ENCODE measurements at places on chromosomes 1 and 21.

- no peak for DNase-seq
Observed at GRCh38 chr1:186897008-186897407, 68.3 kb downstream of the PLA2G4A start.

DNA sequence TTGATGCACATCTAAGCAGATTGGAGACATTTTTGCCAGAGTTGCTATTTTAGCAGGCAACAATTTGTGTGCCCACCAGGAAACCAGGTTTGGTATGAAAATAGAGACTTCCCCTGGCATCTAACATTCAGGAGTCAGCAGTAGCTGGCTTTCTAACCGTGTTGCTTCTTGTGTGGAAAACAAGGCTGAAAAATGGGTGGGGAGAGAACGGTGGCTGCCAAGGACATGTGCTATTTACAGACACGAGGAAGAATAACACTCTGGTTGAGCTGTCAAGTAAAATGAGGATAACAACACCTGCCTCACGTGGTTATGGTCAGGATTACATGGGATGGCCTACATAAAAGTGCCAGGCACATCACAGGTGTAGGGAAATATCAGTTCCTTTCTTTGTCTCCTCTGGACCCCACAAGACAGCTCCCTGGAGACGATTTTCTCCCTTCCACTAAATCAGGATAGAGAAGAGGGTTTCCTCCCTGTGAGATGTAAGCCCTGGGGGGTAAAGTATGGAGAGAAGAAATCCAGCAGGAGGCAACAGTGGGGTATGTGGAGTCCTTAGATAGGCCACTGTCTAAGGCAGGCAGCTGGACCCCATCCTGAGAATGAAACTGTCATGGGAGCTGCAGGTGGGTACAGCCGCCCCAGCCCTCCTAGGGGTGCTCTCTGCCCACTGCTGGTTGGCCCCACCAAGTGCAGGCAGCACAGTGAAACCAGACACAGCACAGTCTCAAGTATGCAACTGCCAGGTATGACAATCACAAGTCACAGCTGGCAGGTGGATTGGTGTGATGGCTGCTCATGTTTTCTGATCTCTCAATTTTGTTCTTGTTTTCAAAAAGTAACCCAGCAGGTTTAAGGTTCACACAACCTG lies 80.3 kb downstream of the TENT5C start:
- no peak for DNase-seq

DNA sequence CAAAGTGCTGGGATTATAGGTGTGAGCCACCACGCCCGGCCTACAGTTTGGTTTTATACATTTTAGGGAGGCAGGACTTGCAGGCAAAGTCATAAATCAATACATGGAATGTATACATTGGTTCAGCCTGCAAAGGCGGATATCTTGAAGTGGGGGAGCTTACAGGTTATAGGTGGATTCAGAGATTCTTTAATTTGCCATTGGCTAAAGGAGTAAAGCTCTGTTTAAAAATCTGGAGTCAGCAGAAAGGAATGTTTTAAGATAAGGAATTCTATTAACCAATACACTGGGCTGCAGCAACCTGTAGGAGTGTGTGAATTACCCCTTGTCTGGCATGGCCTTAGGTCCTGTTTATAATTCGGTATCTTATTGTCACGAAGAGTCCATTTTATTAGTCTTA lies 57.6 kb downstream of the OPTC start:
- no peak for DNase-seq

DNA sequence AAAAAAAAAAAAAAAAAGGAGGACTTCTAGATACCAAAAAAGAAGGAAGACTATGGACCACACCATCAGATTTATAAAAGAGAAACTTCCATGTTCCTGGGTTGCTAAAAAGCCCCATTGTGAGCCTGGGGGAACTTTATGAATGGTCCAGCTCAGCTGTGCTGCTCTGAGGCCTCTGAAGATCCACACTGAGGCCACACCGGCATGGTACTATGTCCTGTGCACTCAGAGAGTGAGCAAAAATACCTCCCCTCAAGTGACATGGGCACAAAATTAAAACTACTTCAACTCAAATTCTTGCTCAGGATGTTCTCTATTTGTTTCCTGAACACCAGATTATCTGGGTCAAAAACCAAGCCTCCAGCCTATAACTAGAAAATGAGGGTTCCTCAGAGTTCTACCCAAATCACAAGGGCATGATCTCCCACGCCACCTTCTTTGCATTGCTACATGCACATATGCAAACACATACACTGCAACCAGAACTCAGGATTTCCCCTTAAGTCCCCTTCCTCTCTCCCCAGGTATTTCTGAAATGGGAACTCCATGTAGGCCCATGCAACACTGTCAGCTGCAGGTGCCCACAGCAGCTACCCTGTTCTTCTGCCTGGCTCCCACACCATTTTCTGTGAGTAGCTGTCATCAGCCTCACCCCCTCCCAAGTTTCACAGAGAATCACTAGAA lies 94.4 kb downstream of the SH3GLB1 start:
- DNase-seq, result no peak

DNA sequence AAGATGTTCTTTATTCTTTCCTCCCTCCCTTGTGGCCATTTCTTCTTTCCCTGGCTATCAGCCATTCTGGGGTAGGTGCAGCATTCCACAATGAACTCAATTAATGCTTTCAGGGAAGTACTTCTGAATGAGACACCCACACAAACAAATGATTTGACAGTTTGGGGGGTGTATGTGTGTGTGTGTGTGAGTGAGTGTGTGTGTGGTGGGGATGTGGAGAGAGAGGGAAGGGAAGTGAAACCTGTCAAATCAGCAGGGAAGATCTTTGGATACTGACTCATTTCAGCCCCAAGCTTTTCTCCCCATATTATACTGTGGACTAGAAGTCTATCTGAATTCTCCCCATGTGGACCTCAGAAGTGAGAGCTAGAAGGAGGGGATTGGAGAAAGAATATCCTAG lies 154.9 kb upstream of the CD34 start:
- no peak for DNase-seq

- DNase-seq, result no peak
Observed at GRCh38 chr1:7121622-7121988, 336.4 kb downstream of the CAMTA1 start.

DNA sequence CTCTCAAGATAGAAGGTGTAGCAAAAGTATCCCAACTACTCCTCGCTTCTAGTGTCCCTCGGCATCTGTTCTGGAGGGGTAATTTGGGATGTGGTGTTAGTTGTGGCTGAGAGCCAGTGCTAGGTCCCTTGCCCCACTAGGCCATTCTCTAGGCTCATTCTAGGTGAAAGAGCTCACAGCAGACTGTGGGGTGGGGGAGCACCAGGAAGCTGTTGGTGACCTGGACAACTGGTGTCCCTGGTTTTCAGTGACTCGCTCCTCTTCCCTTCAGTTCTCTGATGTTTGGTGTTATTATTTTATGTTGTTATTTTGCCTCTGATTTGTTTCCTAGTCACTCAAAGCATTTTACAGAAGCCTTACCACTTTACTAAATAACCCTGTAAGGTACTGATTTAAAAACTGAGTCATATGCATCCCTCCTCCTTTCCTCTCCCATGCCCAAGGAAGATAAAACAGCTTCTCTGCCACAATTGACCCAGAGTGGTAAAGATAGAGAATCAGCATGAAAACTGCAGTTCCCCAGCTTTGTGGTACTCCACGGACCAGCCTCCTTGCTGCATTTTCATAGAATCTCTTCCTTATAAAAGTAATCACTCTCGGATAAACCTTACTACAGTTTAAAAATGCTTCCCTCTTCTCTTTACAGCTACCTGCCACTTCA lies 14.1 kb downstream of the DYRK3 start:
- DNase-seq, result no peak

DNA sequence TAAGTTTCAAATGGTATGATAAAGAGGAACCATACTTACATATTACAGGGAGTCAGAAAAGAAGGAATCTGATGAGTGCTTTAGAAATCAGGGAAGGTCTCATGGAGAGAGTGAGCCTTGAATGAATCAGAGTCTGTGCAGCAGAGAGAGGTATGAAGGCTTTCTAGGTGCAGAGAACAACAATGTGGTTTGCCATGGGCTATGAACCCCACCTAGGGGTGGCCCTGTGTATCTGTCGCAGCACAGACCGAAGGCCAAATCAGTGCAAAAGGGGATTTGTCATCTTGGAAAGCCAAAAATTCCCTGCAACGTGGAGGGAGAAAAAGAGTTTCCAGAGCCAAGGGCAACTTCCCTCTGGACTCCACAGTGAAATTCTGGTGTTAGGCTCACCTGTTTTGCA lies 3.5 kb downstream of the PAPPA2 start:
- no peak for DNase-seq

DNA sequence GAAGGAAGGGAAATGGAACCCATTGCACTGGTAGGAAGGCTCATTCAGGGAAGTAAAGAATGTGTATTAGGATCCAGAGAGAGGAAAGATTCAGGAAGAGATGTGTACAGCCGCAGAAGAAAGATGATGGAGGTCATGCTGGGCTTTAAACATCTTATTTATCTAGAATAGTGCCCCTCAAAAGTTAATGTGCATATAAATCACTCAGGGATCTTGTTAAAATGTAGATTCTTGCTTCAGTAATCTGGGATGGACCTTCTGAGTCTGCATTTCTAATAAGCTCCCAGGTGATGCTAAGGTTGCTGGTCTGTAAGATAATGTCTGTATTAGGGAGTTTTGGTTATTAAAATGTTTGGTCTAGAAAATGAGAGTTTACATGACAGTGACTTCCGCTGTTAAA lies 46.3 kb downstream of the ADGRL2 start:
- no peak for DNase-seq

GRCh38 chr1:79825551-79825950 lies 819.0 kb upstream of the ADGRL4 start:
- DNase-seq, result no peak

DNA sequence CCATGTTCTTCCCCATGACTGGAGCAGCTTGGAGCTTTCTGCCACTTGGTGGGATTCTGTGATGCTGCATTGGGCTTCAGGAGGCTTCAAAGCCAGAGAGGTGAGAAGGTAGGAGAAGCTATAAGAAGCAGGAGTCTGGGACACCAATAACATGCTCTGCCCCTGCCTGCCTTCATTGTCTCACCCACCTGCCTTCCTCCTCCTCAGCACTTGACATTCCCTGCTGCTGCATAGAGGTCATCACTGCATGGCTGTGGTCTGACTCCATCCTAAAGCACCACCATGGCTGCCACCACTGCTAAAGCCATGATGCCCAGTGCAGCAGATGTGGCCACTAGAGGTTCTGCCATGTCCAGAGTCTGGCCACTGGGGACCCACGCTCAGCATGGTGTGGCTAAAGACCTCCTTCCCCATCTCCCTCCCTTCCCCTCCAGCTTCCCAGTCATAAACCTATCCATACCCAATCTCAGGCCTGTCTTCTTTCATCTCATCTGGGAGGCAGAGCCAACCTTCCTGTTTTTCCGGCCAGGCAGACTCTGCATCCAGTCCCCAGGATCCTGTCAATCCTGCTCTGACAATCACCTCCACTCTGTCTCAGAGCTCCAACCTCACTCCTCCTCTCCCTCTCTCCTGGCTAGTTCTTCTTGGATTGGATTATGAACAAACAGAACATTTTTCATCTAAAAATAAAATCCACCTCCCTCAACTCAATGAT lies 285.1 kb upstream of the POU3F1 start:
- no peak for DNase-seq

GRCh38 chr1:205451202-205451601 lies 4.6 kb downstream of the BLACAT1 start:
- DNase-seq, result no peak

DNA sequence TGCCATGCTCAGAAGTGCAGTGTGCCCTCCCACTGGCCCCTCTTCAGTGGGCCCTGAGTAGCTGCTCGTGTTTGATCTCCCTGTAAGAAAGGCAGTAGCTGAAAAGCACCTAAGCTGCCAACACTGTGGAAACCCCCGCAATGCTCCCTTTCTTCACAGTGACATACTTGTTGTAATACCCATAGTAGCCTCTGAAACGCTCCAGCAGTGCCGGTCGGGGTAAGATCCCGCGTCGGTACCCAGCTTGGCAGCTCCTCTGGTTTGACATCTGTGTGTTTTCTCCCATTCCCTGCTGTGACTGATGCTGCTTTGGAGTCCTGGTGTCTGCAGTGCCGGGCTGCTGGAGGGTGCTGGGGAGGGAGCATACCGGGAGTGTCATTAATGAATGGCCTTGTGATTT lies 3.6 kb downstream of the CHAF1B start:
- DNase-seq, result no peak

- no peak for DNase-seq
Observed at GRCh38 chr21:44379515-44379848, 26.1 kb downstream of the TRPM2 start.

- DNase-seq, result peak; percentile 51
Observed at GRCh38 chr1:39973503-39974135, 18.7 kb downstream of the MFSD2A start.

GRCh38 chr1:213276236-213276635 lies 225.2 kb downstream of the RPS6KC1 start:
- no peak for DNase-seq

DNA sequence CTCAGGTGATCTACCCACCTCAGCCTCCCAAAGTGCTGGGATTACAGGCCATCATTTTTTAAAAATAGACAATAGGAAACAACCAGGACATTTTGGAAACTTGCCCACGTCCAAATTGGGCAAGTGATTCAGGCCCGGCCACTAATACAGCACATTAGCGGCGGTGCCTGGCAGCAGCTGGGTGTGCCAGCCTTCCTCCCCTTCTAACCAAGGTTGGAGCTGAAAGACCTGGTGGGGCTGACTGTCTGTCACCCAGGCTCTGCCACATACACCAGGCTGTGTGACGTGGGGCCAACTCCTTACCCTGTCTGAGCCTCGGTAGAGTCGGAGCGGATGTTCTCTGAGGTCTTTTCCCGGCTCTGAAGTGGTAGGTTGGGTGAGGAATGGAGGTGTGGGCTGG lies 29.6 kb upstream of the TMEM51 start:
- no peak for DNase-seq

DNA sequence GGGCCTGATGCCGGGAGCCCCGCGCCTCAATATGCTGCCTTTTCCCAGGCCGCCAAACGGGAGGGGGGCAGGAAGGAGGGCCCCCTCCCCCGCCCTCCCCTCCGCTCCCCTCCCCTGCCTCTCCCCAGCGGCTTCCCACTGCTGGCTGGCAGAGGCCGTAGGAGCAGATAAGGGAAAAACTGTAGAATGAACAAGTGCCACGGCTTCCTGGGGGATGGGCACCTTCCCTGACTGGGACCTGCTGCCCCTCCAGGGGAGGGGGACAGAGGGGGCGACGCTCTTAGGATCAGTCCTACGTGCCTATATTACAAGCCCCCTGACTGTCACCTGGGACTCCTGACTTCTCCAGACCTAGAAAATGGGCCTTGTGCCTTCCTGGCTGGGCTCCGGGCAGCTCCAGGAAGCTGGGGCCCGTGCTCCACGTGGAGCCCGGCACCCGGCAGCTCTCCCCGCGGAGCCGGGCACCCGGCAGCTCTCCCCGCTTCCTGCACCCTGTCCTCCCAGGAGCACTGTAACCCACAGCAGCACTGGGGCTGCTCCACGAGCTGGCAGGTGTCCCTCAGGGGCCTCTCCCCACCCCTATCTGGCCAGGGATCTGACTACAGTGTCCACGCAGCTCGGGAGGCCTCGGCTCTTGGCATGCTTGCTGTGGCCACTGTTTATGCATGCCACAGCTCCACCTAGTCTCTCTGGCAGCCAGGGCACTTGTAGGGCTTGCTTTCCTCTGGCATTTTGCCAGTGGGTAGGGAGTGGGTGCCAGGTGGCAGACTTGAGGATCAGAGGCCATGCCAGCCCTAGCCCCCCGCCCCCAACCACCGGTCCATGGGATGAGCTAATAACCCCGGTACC lies 674 bp upstream of the HES5 start:
- DNase-seq, result no peak

- no peak for DNase-seq
Observed at GRCh38 chr1:185208626-185209180, 51.7 kb downstream of the SWT1 start.

- DNase-seq, result no peak
Observed at GRCh38 chr1:232940262-232940661, 10.1 kb upstream of the NTPCR start.

GRCh38 chr1:28744184-28744583 lies 7.4 kb downstream of the YTHDF2 start:
- DNase-seq, result no peak

GRCh38 chr1:112904071-112904830 lies 51.7 kb downstream of the SLC16A1 start:
- peak; percentile 20 for DNase-seq

Data from stimulated activated CD8-positive, alpha-beta memory T cell treated with anti-CD3 and anti-CD28 coated beads, Interleukin-2, amount 100 ng/mL, for 48 hours (primary cell).